Activated CD8-positive, alpha-beta memory T cell treated with anti-CD3 and anti-CD28 coated beads for 1 hour (primary cell): ENCODE measurements at places on chromosomes 11 and 22.

GRCh38 chr11:92707173-92707619, 262.3 kb upstream of the MTNR1B start:
- no peak for DNase-seq

DNA sequence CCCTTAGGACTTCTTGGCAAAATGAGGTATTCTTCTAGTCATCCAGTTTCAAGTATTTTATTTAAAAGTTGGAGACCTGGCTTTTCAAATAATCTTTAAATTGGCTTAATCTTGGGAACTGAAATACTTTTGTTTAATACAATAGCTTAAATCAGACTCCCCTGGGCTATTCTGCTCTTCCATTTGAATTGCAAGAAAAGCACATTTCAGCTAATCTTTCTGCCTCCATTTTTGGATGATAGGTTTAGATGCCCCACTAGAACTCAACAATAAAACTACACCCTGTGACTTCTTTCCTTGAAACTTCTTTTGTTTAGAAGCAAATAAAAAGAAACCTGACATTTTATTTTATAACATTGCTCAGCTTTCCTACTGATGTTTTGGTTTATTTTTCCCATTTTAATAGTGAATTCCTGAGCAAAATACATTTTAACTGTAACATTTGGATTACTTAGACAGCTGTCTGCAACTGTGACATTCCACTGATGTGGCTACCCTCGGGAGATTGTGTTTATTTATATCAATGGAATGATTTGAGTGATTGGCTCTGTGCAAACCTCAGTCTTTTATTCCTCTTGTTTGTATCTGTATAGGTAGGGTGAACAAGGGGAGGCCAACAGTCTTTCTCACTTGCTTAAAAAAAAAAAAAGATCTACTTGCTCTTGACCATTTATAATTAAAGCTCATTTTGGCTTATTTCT, 1045.8 kb upstream of the CNTN5 start:
- DNase-seq = no peak

GRCh38 chr11:107666911-107667613, 44.8 kb downstream of the SLN start:
- no peak for DNase-seq

- no peak for DNase-seq
These were observed 21.8 kb downstream of the CACNA1I start for GRCh38 chr22:39592081-39593065.

DNA sequence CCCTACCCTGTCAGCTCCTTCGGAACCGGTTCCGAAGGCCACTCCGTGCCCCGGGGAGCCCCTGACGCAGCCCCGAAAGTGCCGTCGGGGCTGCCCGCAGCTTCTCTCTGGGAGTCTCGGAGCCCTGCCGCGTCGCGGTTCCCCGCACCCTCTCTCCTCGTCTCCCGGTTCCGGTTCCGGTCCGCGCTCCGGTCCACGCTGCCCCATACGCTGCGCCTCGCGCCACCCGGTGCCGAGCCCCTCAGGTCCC, 618 bp downstream of the MTA2 start:
- DNase-seq = no peak

GRCh38 chr11:12818333-12819015, 144.3 kb downstream of the TEAD1 start:
- no peak for DNase-seq

GRCh38 chr22:28883657-28883916, 215 bp downstream of the ZNRF3 start:
- DNase-seq = no peak

GRCh38 chr11:106619320-106619990, 398.8 kb downstream of the GUCY1A2 start:
- no peak for DNase-seq

- DNase-seq = no peak
These were observed 186.5 kb downstream of the DYNC2H1 start for GRCh38 chr11:103295704-103296103.

DNA sequence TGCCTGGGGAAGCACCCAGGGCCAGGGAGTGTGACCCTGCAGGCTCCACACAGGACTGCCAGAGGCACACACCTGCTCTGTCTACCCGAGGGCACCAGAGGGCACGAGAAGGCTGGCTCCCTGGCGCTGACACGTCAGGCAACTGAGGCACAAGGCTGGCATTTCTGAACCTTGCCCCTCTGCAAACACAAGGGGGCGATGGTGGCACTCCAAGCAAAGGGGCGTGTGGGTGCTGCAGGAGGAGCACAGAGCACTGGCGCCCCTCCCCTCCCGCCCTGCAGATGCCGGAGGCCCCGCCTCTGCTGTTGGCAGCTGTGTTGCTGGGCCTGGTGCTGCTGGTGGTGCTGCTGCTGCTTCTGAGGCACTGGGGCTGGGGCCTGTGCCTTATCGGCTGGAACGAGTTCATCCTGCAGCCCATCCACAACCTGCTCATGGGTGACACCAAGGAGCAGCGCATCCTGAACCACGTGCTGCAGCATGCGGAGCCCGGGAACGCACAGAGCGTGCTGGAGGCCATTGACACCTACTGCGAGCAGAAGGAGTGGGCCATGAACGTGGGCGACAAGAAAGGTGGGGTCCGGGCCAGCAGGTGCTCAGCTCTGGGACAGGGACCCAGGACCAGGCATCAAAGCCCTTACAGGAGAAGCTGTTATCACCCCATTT, 20.8 kb upstream of the TXNRD2 start:
- DNase-seq = no peak

DNA sequence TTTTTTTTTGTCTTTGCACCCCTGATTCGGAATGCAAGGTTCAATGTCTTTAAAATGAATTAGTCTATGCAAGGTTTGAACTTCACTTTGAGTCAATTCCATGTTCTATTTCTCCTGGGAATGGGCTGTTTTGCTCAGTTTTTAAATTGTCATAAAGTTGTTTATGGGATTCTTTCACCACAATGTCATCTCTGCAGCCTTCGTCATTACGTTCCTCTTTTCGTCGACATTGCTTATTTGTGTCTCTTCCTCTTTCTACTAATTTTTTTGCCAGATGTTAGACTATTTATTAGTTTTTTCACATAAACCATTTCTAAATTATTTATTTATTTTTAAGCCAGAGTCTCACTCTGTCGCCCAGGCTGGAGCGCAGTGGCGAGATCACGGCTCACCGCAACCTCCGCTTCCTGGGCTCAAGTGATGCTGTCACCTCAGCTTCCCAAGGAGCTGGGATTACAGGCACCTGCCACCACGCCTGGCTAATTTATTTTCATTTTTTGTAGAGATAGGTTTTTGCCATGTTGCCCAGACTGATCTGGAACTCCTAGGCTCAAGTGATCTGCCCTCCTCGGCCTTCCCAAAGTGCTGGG, 7.1 kb upstream of the TNNT3 start:
- no peak for DNase-seq

DNA sequence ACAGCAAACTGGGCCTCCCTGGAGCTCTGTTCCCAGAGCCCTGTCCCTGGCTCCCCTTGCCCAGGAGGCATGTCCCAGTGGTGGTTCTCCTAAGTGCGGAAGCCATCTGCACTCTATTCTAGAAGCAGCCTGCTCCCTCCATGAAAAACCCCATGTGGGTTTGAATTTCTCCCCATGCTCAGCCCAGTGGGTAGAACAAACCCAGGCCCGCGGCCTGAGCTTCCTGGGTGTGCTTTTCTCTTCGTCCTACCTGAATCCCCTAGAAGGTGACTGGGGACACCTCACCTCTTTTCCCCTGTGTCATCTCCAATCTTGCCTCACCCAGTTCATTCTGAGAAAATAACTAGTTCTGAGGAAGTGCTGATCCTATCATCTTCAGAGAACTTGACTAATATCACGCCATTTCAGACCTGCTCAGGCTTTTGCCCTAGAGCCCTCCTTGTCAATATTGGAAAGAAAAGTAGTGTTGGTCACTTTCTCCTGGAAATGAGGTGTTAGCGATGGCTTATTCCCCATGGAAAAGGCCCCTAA, 15.9 kb downstream of the IL10RA start:
- DNase-seq = no peak

DNA sequence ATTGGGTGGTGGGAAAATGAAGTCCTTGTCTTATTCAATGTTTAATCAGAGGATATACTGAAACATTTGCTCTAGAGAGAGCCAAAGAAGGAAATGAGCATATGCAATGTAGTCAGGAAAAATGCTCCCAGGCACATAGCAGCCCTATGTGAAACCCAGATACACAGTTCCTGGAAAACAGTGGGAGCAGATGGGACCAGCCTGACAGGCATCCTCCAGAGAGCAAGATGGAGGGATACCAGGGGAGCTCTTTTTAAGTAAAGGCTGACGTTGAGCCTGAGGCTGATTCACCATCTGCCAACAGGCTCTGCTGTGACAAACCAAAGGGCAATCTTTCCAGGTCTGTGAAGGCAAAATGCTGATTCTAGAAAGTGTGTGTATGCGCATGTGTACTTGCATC, 559.4 kb upstream of the KIRREL3 start:
- DNase-seq = no peak

GRCh38 chr11:20617346-20618005, 18.1 kb downstream of the SLC6A5 start:
- DNase-seq = no peak

DNA sequence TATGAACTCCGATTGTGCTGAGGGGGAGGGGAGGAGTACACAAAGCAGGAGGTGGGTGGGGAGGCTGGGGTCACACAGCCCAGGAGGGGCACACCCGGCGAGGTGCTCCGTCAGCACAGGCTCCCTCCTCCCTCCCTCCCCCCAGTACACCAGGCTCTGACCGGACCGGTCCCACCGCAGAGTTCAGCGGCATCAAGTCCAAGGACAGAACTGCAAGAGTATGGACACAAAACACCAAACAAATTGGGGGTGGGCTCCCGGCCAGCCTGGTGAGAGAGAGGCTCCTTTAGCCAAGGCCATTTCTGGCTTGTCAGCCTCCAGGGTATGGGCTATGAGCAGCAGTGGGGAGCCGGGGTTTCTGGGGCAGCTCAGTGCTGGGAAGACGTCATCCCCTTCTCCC, 68.3 kb downstream of the ST3GAL4 start:
- no peak for DNase-seq

DNA sequence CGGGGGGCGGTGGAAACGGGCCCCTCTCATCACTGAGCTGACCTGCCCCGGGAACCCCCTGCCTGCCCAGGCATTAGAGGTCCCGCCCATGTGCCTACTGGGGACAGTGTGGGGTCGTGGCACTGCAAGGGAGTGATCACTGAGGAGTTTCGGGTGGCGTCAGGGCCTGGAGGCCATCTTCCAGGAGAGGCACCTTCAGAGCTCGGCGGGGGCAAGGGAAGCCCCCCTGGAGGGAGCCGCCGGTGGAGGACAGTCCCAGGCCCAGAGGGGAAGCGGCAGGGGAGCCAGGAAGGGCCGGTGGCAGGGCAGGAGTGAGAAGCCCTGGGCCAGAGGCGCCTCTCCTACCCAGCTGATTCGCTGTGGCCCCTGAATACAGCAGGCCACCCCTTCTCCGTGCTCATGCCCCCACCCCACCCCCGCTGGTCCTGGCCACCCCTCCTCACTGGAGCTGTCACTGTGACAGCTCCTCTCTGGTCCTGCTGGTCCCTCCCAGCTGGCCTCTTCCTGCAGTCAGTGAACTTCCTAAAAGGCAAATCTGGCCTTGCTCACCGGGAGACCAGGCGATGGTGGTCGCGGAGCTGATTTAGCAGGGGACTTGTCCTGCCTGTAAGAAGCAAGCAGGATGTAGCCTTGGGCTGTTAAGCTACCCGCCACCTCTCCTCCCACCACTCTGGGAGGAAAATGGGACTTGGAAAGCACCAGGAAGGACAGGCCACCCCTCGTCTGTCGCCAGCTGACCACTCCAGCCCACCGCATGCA, 2.0 kb upstream of the MAPK11 start:
- no peak for DNase-seq

- DNase-seq = no peak
These were observed 6.0 kb upstream of the FGF3 start for GRCh38 chr11:69825037-69825834.

DNA sequence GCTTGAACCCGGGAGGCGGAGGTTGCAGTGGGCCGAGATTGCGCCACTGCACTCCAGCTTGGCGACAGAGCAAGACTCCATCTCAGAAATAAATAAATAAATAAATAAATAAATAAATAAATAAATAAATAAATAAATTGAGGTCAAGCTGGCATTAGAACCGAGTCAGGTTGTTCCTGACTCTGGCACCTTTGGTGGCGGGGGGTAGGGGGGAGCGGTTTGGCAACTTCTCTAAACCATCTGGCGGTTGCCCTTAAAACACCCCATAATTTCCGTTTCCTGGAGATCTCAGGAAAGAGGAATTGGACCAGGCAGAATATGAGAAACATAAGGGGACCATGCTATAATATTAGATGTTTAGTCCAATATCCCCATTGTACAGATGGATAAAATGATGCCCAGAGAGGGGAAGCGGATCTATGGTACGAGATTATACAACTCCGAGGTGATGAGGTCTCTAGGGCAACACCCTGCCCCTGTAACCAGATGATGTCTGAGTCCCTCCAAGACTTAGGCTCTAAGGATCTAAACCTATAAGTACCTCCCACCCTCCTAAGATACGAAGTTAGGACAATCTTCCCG, 785 bp downstream of the CLPB start:
- DNase-seq = no peak

- no peak for DNase-seq
These were observed 19.6 kb downstream of the NAT10 start for GRCh38 chr11:34124885-34125668.

- DNase-seq = no peak
These were observed 3.6 kb upstream of the MRPL23 start for GRCh38 chr11:1943576-1943975.

DNA sequence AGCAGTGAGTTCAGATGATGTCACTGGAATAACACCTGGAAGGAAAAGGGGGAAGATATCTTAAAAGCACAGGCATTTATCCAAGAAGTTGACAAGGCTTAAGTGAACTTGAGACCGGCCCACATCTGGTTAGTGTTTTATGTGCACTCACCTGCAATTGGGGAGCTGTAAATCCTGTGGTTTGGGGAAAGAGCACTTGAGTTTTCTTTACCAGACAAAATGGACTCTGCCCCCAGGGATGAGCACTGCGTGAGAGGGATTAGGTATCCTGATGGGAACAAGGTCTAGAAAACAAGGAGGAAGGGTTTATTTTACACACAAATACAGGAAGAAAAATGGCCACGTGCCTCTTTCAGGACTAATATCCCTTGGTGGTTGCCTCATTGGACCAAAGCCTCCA, 15.2 kb downstream of the E2F8 start:
- DNase-seq = no peak

DNA sequence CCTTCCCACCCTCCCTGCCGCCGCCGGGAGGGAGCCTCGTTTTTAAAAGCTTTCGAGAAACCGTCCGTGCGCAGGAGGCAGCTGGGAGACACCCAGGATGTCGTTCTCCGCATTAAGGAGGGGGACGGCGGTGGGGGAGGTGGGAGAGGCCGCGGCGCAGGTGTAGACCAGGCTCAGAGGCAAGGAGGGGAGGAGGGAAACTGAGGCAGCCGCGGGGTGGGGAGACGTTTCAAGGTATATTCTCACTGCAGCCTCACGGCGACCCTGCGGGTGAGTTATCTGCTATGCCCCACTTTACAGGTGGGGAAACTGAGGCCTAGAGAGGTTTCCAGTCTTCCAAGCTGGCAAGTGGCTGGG, 42.7 kb downstream of the CYTH4 start:
- no peak for DNase-seq
